ENCODE measurements at places on chromosomes 12 and 14.
A peak's percentile ranks its signal among the peaks of the same experiment; 100 is the strongest.

DNA sequence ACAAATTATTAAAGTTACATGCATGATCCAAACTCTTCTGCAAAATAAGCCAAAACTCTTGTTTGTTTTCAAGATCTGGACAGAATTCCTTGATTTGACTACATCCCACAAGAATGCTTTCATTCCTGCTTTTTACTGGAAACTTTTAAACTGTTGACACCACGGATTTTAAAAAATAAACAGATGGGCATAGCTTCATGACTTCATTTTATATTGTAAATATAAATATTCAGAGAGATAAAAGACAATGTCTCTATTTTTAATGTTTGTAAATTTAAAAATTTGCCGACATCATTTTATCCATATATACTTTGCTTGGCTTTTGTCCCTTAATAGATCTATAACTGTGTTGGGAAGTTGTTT is 134.3 kb upstream of the DCN start:
- no peak for DNase-seq

GRCh38 chr14:97888331-97888730 is 1091.1 kb downstream of the VRK1 start:
- DNase-seq, result no peak

DNA sequence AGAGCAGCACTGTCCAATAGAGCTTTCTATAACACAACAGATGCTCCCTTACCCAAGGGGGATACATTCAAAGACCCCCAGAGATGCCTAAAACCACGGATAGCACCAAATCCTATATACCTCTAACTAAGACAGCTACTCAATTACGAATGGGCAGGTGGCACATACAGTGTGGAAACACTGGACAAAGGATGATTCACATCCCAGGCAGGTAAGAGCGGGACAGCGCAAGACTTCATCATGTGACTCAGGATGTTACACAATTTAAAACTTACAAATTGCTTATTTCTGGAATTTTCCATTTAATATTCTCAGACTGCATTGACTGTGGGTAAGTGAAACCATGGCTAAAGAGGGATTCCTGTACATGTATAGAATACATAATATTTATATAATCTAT is 5.5 kb upstream of the HCFC2 start:
- DNase-seq, result no peak

- DNase-seq, result no peak
Measured at GRCh38 chr14:72480464-72481243, 413.2 kb downstream of the DPF3 start.

GRCh38 chr12:116217045-116217735 is 60.3 kb downstream of the MED13L start:
- no peak for DNase-seq

GRCh38 chr14:49220492-49220891 is 365.7 kb downstream of the RPS29 start:
- DNase-seq, result no peak

- DNase-seq, result peak; percentile 34
Measured at GRCh38 chr12:25051656-25052195, 102.8 kb upstream of the BCAT1 start.

- DNase-seq, result no peak
Measured at GRCh38 chr12:106791531-106791930, 17.0 kb downstream of the RIC8B start.

DNA sequence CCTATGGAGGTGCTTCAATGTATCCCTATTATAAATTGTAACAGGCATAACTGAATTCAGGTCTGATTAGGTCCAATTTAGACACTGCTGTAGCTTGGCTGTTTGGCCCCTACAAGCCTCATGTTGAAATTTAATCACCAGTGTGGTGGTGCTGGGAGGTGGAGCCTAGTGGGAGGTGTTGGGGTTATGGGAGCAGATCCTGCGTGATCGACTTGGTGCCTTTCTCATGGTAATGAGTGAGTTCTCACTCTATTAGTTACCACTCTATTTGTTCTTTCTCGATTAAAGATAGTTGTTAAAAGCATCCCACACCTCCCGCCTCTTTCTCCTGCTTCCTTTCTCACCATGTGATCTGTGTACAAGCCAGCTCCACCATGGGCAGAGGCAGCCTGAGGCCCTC is 122.1 kb downstream of the FOXA1 start:
- no peak for DNase-seq
